ENCODE measurements at places on chromosomes 13 and 19.

GRCh38 chr19:40284501-40285352 is at the start of gene AKT2:
Gene AKT2 (minus strand): TSS chr19:40285345. CDS start chr19:40265267, 20,078 bp downstream.
- DNase-seq, result no peak

GRCh38 chr13:86900906-86901305 is 770.3 kb upstream of the SLITRK5 start:
- DNase-seq, result no peak

GRCh38 chr19:4640247-4641000 is 1.1 kb downstream of the TNFAIP8L1 start:
- no peak for DNase-seq

DNA sequence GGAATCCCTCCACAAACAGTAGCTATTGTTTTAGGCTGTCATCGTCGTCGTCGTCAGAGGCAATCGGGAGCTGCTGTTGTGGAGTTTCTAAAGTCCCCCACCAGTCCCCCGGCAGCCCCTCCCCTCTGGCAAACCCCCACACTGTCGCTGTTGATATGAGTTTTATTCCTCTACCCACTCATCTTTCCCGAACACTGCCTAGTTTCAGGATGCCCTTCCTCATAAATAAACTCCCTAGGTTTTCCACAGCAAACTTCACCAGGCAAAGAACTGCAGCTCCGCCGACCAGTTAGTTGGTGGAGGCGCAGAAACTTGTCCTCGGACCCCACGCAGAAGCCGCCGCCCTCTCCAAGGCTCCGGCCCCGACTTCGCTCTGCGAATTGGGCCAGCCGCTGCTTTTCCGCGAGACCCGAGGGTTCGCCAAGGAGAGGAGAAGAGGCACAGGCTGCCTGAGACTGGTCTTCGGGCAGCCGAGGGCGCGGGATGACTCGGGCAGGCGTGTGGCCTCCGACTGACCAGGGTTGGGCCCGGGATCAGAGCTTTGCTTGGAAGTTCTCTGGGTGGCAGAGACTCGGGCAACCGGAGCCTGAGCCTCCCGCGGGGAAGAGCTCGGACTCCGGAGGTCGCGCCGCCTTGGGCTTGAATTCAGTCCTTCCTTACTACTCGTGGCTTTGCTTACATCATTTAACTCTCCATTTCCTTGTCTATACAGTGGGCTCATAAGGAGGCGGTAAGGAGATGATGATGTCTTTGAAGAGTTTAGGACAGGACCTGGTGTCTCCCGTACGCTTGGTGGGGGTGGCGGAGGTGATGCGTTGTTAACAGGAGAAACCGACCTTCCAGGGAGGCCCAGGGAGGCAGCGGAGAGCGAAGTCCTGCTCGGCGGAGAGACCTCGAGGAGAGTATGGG is 7.9 kb downstream of the PDX1 start:
- no peak for DNase-seq

DNA sequence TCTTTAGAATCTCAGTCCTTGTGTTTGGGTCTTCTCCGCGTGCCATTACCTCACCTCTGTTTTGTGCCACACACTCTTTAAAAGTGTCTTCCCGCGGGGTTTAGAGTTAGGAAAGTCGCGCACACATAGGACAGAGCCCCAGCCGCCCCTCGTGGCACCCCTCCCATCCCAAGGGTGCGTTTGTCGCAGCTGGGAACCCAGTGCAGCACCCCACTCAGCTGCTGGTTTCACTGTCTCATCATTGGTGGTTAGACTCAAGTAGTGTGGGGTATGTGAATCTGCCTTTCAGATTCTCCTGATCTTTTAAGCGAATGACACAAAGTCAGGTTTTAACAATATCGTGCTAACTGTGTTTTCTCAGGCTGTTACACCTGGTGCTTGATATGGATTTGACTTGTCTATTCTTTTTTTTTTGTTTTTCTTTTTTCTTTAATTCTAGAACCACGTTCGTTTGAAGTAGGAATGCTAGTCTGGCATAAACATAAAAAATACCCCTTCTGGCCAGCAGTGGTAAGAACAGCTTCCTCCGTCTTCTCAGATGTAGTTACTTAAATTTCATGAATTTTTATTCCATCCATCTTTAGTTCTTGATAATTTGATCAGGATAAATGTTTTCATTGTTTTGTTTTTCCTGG is 19.5 kb upstream of the NDUFS7 start:
- DNase-seq, result no peak

DNA sequence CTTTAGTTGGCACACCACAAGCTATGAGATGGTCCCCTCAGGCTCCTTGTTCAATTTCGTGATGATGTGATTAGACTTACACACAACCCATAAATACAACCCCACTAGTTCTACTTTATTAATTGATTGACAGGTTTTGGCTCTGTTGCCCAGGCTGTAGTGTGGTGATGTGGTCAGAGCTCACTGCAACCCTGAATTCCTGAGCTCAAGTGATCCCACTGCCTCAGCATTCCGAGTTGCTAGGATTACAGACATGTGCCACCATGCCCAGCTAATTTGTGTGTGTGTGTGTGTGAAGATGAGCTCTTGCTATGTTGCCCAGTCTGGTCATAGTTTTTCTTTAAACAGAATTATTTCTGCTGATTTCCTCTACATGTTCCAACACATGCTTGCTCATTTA is 17.5 kb upstream of the HTR2A start:
- no peak for DNase-seq

- no peak for DNase-seq
Observed at GRCh38 chr19:5064896-5065295, 96.0 kb downstream of the KDM4B start.

- DNase-seq, result no peak
Observed at GRCh38 chr19:7953060-7953459, 9.6 kb upstream of the TIMM44 start.

DNA sequence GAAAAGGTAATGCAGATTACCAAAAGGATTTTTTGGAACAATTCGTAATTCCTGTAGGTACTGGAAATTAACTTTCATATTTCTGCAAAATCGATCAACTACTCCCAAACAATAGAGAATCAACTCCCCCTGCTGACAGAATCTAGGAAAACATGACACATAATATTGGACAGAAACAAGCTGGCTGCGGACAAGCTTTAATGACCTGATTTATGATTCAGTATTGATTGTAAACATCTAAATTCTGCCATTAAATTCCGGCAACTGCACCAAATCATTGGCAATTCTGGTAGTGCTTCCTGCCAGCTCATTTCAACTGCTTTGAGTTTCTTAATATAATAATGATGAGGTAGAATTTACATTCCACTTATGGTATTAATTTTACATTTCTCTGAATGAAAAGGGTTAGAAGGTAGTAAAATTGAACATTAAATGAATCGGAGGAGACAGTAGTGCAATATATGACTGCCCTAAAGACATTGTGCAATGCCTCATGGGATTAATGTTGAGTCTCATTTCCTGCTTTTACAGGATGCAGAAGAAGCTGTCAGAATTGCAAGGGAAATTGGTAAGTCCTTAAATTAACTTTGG is 146.5 kb downstream of the PCCA start:
- no peak for DNase-seq

DNA sequence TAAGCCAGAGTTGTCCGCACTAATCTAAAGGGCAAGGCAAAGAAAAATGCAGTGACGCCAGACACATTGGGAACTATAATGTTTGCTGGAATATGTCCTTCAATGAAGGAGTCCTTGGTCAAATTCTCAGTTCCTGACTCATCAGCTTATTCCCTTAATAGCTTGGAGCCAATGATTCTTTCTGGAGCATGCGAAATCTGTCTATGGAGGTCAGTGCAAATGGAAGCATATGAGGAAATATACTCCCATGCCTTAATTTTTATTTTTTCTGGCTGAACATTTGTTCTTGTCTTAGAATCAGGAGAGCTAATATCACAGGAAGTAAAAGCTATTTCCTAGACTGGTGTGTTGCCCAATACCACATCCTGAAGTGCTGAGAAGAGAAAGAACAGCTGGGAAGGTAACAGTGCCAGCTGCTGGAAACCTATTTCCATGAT is 289.8 kb upstream of the SPRY2 start:
- no peak for DNase-seq

DNA sequence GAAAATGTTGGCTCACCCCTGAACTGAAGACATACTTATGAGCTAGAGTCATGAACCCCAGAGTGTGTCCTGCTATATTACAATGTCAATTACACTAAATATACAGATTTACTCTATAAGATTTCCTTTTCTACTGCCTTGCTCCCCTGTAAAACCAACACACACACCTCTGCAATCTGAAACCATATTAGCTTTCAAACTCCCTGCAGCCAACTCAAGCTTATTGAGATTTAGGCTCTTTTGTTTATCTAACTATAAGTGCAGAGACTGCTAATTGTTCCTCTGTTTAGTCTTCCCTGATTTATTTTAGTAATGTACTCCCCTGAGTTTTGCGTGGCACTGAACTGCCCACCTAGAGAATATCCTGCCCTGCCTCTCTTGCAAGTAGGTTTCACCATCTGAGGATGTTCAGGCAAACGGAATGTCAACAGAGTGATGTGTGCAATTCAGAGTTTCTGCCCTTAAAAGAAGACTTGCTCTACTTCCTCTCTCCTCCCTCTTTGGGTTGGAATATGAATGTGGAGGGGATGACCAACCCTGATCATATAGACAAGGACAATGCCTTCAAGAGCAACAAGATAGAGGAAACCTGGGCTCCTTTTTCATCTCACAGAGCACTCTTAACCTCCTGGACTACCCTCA is 22.3 kb downstream of the FAM216B start:
- no peak for DNase-seq

- no peak for DNase-seq
Observed at GRCh38 chr19:40571005-40571318, 5.7 kb upstream of the SHKBP1 start.

DNA sequence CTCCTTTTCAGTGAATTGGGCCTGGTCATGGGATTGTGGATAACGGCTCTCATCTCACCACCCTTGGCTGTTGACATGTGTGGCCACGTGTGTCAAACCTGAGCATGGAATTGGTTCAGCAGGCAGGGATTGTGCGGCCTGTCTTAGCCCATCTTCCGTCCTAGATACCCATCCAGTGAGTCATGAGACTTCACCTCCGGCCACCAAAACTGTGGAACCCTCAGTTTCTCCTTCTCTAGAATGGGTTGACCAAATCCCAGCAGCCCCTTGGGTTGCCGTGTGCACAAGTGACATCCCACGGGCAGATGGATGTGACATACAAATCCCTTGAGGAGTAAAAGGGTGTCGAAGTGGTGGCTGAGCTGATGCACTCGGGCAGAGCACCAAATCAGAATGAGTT is 6.7 kb downstream of the GGN start:
- DNase-seq, result no peak

GRCh38 chr13:93416736-93417355 is 190.2 kb downstream of the GPC6 start:
- DNase-seq, result no peak

- no peak for DNase-seq
Observed at GRCh38 chr13:100662468-100663211, 12.0 kb downstream of the TMTC4 start.

DNA sequence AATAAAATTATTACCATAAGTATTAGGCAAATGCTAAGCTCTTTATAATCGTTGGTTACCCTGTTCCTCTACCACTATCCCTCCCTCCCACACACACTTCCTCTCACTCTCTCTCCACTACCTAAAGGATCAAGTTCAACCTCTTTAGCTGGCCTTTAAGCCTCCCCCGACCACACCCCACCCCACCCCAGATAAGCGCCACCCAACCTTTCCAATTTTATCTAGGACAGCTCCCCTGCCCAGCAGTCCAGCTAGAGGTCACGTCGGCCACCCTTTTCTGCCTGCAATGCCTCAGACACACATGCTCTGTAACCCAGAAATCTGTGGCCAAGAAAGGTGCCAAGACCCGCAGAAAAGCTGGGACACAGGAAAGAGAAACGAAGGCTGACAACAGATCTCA is 1.1 kb downstream of the LYPD4 start:
- no peak for DNase-seq

DNA sequence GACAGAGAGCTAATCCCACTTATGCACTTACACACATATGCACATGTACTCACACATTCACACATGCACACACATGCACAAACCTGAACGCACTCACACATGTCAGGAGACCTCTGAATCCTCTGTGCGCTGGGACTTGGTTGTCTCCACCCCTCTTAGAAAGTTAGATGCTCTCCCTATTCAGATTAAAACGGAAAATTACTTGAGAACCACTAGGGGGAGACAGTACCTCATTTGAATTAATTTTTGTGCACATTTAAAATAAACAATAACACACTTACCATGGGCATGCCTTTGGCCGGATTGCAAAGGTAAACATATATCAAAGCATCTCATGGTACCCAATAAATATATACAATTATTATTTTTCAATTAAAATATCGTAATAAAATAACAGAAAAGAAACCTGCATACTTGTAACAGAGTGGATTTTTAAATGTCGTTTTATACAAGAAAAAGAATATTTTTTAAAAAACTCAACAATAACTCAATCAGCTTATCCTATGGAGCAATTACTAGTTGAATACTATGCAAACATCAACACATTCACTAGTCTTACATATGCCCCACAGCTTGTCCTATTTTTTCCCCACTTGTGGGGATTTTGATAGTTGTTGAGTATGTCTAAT is 9.5 kb upstream of the LILRB4 start:
- DNase-seq, result no peak

- DNase-seq, result no peak
Observed at GRCh38 chr19:5050067-5050656, 81.2 kb downstream of the KDM4B start.

DNA sequence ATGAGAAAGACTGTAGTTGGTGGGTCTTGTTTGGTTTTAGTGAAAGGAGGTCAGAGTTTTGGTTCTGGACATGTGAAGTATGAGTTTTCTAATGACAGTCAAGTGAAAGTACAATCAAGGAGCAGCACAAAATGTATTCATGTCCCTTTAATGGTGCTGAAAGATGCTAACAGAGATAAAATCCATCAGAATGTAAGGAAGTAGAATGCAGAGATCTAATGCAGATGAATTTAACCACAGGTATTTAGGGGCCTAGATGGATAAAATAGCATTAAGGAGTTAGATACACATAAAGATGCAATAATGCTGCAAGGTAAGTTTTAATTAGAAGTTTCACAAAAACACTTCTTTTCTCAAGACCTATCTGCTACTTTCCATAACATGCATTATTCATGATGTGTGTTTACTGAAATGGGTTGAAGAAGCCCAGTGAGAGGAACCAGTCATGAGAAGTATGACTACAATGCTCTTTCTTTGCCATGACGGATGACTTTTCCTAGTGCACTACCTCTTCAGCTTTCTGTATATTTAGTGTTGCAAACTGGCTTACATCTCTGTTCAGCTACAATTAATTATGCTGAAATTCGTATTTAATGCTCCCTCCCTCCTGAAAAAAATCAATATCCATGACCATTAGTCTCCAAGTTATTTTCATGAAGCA is 222.9 kb upstream of the HTR2A start:
- DNase-seq, result no peak

- no peak for DNase-seq
Observed at GRCh38 chr19:6734096-6734696, 3.2 kb downstream of the GPR108 start.
